ENCODE measurements at places on chromosomes 16 and 17.

DNA sequence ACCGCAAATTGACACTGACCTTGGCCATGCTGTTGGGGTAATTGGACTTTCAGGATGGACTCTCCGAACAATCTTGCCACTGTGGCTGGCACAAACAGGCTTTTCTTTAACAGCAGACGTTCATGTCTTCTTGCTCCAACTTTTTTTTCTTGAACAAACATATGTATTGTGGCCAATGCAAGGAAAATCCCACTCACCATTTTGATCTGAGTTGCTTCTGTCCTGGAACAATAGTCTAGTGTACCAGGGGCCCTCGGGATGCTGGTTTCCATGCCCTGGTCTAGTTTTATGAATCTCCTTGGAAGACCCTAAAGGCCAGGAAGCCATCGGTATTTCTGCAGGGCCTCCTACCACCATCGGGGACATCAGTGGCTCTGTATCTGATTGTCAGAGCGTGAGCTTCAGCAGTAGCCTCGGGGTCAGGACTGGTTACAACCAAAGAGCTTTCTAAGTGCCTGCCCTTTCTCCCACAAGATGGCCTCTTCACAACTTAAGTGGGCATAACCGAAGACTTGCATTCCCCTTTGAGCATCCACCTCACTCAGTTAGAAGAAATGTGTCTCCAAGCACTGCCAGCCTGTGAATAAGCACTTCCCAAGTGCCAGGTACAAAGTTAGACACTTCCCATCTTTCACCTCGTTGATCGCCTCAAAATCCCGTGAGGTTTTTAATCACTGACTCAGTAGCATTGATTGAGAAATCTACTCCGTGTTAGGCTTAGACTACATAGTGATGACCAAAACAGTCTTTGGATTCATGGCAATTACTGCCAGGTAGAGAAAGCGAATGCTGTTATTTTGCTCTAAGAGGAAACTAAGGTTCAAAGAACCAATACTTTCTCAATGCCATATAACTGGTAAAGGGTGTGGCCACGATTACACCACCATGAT, 87.0 kb upstream of the TBX2 start:
- no peak for DNase-seq

GRCh38 chr16:50480206-50480605, 68.0 kb upstream of the NKD1 start:
- no peak for DNase-seq

- DNase-seq, result no peak
Measured at GRCh38 chr17:28130472-28130871, 88.0 kb downstream of the NLK start.

GRCh38 chr17:10666906-10667305, 9.8 kb upstream of the MYH3 start:
- DNase-seq, result no peak

DNA sequence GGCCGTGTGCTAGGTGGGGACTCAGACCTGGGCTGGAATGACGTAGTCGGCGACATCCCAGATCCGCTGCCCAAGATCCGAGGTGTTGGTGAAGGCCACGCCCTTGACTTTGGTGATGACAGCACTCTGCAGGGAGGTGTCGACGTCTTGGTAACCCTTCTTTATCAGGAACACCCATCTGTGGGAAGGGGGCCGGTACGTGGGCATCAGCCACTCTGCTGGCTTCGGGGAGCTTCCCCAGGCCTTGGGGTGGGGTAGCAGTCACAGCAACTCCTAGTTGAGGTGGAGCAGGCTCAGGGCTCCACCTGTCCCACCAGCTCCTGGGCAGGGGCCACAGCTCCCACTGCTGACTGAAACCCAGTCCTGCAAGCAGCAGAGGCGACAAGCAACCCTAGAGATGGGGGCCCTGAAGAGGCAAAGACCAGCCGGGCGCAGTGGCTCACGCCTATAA, 4.3 kb downstream of the P2RX5 start:
- DNase-seq, result no peak

- DNase-seq, result no peak
Measured at GRCh38 chr17:34765291-34765690, 185.9 kb downstream of the TMEM132E start.

DNA sequence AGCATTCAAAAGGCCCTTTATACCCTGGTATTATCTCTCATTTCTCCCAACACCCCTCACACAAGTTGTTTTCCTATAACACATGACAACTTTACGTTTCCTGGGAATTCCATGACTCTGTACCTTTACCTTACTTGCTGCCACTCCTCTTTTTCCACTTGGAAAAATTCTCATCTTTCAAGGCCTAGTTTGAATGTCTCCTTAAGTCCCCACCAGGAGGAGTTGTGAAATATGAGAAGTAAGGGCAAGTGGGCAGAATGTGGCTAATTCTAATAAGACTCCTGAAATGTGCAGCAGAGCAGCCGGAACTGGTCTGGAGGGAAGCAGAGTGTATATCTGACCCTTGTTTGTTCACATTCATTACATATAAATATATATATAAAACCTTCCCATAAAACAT, 39.7 kb downstream of the BRCA1 start:
- DNase-seq, result no peak

GRCh38 chr16:79754501-79754900, 154.0 kb upstream of the MAF start:
- no peak for DNase-seq

DNA sequence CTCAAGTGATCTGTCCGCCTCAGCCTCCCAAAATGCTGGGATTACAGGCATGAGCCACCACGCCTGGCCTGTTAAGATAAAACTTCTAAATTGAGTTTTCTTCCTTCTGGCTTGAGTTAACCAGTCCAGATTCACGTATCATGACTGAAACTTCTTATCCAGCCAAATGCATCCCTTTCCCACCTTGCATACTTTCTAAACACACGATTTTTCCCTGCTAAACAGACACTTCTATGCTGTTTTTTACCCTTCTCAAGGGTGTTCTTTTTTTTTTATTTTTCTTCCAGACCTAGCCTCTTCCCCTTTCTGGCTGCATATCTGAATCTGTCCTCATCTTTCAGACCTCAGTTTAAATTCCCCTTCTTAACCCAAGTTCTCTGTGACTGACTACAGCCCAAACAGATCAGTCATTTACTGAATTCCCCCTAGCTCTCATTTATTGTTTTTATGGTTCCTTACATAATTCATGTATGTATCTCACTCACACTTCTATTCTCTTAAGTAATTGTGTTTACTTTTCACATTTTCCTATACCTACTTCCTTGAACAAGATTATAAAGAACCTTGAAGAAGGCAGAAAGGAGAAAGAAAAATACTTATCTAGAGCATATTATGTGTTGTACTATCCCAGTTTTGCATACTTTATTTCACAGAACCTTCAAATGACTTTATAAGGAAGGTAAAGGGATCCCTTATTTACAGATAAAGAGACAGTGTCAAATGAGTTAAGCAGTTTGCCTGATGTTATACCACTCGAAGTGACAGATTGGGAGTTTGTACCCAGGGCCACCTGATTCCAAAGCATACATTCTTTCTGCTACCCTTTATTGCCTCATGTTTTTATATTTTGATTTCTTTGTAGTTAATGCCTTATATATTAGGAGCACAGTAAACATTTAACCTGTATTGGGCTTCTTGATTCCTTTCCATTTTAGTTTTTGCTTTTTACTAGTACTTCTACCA, 5.2 kb downstream of the EVI2B start:
- no peak for DNase-seq

GRCh38 chr17:19410875-19411620, at the start of gene RNF112:
Gene RNF112 (plus strand): TSS chr17:19411232. CDS start chr17:19411409, 177 bp downstream.
- no peak for DNase-seq

DNA sequence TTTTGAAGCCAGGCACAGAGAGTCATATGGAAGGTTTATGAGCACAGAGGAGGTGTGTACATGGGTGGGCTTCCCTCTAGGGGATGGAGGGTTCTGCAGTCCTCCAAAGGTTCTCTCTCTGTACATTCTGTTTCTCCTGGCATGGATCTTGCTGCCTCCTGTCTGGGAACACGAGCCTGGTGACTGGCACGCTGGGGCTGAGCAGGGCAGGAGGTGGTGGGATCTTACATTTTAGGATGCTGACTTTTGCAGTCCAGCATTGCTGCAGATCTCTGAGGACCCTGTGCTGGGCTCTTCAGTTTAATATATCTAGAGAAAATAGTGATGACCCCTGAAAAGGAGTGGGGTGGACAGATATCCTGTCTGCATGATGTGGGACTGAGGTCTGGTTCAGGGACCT, 23.0 kb downstream of the FOXL1 start:
- no peak for DNase-seq

GRCh38 chr17:51667706-51668083, 407.3 kb downstream of the UTP18 start:
- DNase-seq, result no peak

DNA sequence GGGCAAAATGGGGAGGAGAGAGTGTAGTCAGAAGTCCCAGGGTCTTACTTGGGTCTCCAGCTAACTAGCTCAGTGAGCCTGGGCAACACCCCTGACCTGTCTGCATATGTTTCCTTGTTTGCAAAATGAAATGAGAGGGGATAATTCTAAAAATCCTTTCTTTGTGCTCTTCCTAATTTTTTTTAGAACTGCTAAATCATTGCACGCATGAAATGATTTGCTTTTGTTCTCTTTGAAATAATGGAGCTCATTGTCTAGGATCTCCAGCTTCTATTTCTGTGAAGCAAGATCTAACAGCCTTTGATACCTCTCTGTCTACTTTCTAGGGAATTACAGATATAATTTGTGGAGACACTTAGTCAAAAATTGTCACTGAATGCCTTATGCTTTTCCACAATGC, 181.3 kb downstream of the CDH13 start:
- no peak for DNase-seq

DNA sequence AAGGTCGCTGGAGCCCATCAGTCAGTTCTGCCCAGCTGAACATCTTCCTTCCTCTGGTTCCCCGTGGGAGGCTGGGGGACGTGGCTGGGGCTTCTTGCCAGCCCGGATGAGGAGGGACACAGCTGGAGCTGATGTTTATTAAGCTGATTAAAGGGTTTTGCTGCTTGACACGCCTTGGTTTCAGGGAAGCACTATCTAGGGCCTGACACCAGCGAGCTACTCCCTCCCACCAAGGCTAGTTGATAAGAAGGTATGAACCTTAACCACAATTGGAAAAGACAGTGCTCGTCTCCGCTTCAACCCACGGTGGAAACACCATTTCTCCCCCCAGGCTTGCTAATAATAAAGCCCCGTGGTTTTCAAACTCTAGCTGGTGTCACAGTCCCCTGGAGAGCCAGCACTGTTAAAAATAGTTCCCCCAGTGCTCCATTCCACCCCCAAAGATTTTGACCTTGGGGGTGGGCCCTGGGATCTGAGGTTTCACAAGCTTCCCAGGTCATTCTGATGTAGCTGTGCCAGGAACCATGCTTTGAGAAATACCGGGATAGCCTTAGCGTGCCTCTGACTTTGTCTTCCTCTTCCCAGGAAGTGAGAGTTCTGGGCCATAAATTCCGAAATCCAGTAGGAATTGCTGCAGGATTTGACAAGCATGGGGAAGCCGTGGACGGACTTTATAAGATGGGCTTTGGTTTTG, 5.5 kb downstream of the DHODH start:
- DNase-seq, result no peak

GRCh38 chr16:78209951-78210661, 110.7 kb downstream of the WWOX start:
- DNase-seq, result no peak

GRCh38 chr16:66220702-66221101, 145.8 kb upstream of the CDH5 start:
- DNase-seq, result no peak

- no peak for DNase-seq
Measured at GRCh38 chr17:42153919-42154742, 658 bp downstream of the RAB5C start.

DNA sequence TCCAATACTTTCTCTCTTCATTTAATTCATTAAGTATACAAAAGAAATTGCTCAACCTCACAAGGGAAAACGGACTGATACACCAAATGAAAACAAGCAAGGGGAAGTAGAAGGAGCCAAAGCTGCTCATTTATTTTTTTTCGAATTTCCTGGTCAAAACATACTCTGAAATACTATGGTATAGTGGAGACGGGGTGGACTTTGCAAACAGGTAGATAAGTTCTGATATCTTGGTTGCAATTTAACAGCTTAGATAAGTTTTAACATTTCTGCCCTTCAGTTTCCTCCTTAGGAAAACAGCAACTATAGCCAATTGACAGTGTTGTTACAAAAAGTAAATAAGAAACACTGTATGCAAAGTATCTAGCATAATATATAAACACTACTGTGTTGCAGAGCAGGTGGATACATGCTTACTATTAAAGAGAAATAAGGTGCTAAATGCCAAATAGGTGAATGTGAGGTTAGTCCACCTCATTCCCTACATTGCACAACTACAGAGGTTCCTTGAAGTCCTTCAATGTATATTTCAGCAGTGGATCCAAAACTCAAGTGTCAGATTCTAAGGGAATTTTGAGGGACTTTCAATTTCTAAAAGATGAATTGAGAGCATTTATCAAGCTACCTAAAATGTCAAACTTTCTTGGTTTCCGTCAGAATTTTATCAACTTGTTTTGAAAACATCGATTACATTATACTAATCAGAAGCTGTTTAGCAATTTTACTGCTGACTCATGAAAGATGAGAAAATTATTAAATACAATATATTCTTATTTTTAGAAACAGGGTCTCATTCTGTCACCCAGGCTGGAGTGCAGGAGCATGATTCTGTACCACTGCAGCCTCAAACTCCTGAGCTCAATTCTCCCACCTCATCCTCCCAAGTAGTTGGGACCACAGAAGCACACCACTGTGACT, 11.0 kb downstream of the CCDC47 start:
- no peak for DNase-seq

DNA sequence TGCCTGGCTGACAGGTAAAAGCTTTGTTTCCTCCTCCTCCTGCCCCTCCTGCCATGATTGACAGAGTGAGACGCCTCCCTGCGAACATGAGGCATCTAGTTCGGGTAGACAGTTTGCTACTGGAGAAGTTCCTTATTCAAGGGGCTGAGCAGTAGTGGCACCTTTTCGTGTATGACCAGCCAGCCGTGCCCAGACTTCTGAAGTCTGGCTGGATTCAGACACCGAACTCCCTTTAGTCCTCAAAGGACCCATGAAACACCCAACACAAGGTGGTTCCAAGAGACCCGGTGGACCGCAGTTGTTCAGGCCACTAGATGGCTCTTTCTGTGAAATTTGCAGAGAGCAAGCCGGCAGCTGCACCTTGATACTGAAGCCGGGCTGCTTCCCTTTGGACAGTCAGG, 192.8 kb downstream of the XYLT1 start:
- DNase-seq, result no peak

DNA sequence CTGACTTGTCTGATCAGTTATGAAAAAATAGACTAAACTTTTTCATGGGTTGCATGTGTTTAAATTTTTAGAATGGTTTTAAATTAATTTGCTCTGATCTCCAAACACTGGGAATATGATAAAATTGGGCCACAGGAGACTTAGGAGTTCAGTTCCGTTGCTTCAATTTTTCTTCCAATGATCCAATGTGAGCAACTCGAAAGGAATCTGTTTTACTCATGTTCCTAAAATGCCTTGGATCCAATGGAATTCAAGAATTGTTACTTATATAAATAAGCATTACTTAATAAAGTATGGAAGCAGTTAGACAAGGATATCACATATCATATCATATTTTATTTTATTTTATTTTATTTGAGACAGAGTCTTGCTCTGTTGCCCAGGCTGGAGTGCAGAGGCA, 56.0 kb upstream of the NACA2 start:
- DNase-seq, result no peak

GRCh38 chr17:56158344-56158743, 5.1 kb downstream of the ANKFN1 start:
- no peak for DNase-seq
